Left ventricle myocardium superior (tissue), 1 donor: ENCODE measurements at places on chromosomes 6 and 20.

DNA sequence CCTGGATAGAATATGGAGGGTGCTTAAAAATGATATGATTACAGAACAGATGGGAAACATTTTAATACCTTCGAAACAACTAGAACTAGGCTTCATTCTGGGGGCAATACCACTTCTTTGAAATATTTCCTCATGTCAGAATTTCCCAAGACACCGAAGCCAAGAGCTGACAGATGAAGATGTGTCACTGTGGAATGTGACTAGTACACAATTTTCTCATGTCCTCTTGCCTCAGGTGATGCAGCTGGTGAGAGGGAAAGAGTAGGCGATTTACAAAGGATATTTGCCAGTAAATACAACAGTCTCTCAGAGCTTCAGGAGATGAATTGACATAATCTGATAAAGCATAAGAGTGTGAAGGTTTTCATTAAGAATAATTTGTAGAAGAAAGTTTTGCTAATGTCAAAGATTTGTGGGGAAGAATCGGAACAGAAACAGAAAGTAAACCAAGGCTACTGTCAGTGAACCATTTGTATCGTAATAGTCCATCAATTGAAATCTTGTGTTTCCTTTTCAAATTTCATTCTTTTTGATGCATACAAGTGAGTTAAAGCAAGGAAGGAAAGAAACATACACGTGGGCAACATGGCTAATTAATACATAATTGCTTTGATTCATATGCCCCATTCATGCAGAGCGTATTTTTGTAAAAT lies 164.7 kb upstream of the CCN2 start:
- DNase-seq, result no peak

GRCh38 chr6:143505111-143505510 lies 6.4 kb downstream of the FUCA2 start:
- DNase-seq, result no peak

DNA sequence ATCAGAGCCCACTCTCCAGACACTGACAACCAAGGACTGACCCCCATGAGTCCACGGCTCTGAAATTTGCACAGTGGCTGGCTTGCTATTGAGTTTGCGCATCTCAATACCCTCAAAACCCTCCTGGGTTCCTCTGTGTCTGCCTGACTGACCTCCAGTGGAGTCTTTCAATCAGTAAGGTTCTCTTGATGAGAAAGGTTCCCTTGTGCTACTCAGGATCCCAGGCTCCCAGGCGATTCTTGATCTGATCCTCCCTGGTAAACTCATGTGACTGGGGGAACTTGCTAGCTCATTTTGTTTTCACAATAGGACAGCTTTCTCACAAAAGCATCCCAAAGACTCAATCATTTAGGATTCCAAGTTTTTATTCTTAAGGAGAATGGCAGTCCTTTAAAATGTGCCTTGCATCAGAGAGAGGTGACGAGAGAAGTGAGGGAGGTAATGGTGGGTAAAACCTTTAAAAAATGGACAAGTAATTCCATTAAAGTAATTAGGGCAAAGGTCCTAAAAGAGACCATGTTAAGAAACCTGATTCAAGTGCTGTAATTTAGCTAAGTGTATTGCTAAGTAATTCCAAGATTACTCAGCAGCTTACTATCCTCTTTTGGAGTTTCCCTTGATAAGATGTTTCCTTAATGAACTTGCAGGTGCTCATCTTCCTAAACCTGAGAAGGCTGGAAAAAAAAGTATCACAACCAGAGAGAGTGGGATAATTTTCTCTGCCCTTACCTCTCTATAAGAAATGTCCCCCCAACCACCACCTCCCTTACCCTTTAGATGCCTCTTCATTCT lies 304.7 kb upstream of the SGK1 start:
- DNase-seq, result no peak

DNA sequence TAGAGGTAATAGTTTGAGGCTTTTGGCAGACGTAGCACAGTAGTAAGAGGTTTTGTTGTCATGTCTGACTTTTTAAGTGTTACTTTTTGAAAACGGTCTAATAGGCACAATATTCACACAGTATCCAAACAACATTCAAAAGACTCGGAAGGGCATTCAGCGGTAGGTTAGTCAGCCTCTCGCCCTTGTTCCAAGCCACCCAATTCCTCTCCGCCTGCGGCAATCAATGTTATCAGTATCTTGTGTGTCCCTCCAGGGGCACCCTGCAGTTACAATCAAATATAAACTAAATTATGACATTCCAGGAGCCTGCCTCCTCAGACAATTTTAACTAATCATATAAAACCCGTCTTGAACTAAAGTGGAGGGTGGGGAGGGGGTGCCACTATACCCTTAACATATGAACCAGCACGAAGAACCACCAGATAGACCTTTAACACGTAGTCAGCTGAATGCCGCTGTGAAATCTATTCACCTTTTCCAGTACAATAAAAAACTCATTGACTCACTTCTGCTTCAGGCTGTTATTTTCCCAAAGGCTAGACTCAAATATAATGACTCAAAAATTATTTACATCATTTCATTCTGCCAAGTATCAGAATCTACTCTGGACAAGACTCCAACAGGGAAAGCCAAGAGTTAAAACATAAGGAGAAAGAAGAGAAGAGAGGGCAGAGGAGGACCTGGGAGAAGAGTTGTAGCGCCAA lies 1.6 kb downstream of the TENT5A start:
- DNase-seq, result no peak

DNA sequence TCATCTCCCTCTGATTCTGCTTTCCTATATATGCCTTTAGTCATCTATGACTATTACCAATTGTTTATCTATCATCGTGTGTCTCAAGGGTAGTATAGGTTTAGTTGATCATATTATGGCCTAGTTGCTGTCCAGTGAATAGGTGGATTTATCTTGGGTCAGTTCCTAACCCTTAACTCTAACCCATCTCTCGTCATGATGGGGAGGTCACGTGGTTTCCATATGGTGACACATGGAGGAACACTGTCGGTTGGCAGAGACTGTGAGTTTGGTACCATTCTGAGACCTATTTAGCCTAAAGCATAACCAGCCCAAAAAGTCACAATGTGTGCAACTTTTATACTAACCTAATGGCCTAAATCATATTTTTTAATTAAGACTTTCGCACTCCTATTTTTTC lies 103.5 kb downstream of the SAMD5 start:
- DNase-seq, result no peak

DNA sequence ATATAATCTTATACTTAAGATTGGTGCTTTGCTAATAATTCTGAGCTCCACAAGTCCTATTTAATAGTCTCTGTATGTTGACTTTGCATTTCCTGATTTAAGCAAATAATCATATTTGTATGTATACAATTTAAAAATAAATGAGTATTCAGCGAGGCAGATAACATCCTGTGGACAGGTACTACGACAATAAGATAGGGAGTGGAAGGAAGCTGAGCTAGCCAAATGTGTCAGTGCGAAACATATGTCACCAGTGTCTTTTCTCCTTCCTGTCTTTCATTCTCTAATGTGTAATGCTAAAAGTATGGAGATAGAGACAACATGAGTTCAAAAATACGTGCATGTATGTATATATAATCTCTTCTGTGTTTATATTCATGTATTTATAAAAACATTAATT lies 359.6 kb upstream of the KCNQ5 start:
- no peak for DNase-seq

GRCh38 chr20:20334489-20334888 lies 33.4 kb upstream of the INSM1 start:
- DNase-seq, result no peak

- DNase-seq, result no peak
Observed at GRCh38 chr20:2300420-2300819, 4.6 kb downstream of the TGM3 start.

- no peak for DNase-seq
Observed at GRCh38 chr20:7274870-7275269, 507.4 kb downstream of the BMP2 start.

- no peak for DNase-seq
Observed at GRCh38 chr6:73207221-73207837, 18.0 kb downstream of the KHDC1L start.

- DNase-seq, result no peak
Observed at GRCh38 chr6:156776470-156776839, 723 bp upstream of the ARID1B start.

- DNase-seq, result no peak
Observed at GRCh38 chr6:131382631-131383030, 190.4 kb upstream of the ARG1 start.
